ENCODE measurements at places on chromosomes 12 and 14.
A peak's percentile ranks its signal among the peaks of the same experiment; 100 is the strongest.

DNA sequence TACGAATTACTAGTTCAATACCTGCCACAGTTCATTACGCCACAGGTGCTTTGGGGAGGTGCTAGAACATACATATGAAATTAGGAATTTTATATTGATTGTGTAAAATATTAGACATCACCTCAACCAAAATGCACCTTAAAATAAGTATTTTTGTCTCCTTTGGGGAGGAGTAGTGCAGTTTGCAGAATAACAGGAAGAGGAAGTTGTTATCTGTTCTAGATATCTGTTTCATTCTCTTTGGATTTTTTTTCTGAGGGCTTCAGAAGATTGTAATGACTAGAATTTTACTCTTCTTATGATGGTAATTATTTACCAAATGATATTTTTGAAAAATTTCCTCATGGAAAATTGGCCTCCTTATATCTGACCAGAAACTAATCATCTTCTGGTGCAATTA lies 9.9 kb upstream of the GYS2 start:
- DNase-seq = no peak

GRCh38 chr12:1630827-1631591 lies 2.0 kb downstream of the WNT5B start:
- DNase-seq = peak; percentile 86

- DNase-seq = no peak
These were observed 88.7 kb upstream of the DHRS4 start for GRCh38 chr14:23864861-23865260.

GRCh38 chr12:29157486-29157946 lies 8.4 kb downstream of the FAR2 start:
- no peak for DNase-seq

DNA sequence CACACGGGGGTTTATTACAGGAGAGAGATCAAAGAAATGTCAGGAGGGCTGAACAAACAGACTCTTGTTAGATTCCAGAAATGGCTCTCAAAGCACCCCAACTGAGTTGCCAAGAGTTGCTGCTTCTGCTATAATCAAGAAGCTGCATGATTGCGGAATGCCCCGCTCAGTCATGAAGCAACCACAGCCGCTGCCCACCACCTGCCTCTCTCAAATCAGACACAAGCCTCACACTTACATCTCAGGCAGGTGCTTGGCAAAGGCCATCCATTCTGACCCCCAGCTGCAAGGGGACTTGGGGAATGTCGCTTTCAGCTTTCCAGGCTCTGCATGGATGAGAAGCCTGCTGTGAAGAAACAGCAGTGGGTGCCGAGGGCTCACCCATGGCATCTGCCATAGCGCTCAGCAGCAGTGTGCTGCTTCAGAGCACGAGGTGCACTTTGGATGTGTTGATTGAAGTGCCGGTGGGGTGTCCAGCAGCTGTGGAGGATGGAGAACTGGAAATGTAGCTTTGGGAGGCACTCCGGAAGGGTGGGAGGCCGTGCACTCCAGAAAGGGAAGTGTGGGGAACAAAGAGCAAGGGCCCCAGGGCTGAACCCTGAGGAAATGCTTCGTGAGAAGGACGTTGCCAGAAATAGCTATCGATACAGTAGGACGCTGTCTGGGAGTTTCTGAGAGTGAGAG lies 37.7 kb downstream of the LRRC74A start:
- DNase-seq = no peak

GRCh38 chr14:90857866-90858265 lies 41.6 kb upstream of the TTC7B start:
- no peak for DNase-seq

GRCh38 chr12:76080729-76081415 lies 3.6 kb downstream of the NAP1L1 start:
- no peak for DNase-seq

GRCh38 chr14:70721542-70721941 lies 79.8 kb downstream of the TTC9 start:
- DNase-seq = no peak

DNA sequence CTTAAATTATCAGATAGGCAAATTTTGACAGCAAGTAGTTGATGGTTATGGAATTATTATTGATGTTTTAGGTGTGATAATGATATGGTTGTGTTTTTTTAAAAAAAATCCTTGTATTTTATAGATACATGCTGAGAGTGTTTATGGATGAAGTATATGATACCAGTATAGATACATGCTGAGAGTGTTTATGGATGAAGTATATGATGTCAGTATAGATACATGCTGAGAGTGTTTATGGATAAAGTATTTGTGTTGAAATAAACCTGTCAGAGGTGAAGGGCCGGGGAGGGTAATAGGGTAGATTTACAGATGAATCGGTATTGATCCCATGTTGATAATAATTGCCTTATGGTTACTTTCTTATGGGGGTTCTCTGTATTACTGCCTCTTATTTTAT lies 6.0 kb upstream of the RFX4 start:
- no peak for DNase-seq

GRCh38 chr14:69235708-69236107 lies 24.2 kb upstream of the GALNT16 start:
- DNase-seq = no peak

- DNase-seq = no peak
These were observed 133.3 kb downstream of the CHST11 start for GRCh38 chr12:104590022-104590421.

GRCh38 chr12:46675736-46676135 lies 150.1 kb downstream of the SLC38A4 start:
- DNase-seq = no peak

DNA sequence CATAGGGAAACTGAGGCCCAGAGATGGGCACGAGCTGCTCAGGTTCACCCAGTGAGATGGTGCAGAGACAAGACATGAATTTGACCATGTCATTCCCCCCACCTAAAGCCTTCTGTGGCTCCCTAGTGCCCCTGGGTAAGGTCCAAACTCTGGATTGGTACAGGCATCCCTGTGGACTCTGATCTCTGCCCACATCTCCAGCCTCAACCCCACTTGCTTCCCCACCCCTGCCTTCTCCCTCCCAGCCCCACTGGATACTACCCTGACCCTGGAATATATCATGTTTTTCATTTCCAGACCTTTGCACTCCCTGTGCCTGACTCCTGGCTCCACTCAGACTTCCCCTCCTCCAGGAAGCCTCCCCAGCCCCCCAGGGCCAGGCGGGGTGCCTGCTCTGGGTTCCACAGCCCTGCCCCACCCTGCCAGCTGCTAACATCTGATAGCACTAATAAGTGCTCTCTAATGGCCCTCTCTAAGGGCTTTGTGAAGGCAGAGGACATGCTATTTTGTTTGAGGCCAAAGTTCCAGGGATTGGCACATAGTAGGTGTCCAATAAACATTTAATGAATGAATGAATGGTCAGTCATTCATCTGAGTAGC lies 1.1 kb upstream of the SDSL start:
- no peak for DNase-seq

DNA sequence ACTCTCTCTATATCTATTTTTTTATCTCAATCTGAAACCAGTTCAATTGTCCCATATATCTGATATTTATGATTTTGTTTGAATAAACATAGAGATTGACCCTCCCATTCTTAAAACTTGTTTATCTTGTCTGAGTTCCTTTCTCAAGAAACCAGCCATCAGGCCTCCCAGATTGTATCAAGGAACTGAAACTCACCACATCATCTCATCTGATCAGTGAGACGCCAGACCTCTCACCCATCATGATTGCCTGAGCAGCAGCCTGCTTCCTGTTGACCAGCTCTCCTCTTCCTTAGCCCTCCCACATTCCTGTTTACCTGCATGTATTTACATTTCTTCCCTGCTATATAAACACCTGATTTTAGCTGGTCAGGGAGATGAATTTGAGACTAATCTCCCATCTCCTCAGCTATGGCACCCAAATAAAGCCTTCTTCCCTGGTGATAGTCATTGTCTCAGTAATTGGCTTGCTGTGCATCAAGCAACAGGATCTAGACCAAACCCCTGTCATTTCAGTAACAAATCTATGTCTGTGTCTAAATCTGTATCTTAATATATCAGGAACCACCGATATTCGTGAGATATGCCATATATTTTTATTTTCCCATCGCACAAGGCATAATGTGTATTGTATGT lies 323.6 kb downstream of the TMTC2 start:
- no peak for DNase-seq

- DNase-seq = no peak
These were observed at the start of gene LRFN5 for GRCh38 chr14:41606532-41607303. Gene LRFN5, plus strand, starts transcription at chr14:41606876.

GRCh38 chr12:48803675-48804074 lies 14.6 kb upstream of the CACNB3 start:
- DNase-seq = no peak

DNA sequence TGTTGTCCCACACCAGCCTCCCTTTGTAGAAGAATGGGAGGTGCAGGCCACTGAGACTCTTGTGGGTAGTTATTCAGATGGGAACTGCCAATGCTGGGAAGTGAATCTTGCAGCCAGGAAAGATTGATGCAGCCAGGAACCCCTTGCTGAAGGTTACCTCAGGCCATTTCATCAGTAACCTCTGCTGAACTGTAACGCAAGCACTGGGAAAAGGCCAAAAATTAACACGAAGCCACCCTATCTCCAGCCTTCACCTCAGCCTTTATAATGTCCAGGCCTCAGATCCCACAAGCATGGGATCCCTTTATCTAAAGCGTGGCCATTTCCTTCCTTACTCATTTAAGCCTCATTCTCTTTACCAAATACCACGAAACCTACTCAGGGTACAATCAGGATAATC lies 211.1 kb downstream of the SPTSSA start:
- DNase-seq = no peak

- no peak for DNase-seq
These were observed 34.1 kb downstream of the CHST11 start for GRCh38 chr12:104490850-104491249.

- no peak for DNase-seq
These were observed 114.4 kb downstream of the SLC38A1 start for GRCh38 chr12:46154221-46154985.

GRCh38 chr12:94532490-94533422 lies 73.1 kb upstream of the CEP83 start:
- DNase-seq = peak; percentile 89

DNA sequence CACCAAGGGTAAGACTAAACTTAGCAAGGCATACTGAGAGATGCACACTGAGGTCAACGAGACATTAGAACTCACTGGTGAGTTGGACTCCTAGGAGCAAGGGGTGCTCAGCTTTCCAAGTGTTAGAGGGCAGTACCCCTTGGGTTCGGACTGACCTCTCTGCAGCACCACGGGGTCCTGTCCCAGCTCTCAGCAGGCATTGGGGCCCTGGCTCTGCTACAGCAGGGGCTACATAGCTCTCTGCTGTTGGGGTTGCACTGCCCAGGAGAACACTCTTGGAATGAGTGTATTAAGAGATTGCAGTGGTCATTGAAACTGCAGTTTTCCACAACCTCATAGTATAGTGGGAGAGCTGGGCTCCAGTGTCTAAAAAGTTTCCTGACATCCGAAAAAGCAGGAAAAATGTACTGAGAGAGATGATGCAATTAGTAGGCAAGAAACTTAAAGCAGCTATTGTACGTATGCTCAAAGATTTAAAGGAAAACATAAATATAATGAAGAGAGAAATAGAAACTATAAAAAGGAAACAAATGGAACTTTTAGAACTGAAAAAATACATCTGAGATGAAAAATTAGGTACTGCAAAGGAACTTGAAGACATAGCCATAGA lies 132.5 kb upstream of the MAX start:
- DNase-seq = no peak

DNA sequence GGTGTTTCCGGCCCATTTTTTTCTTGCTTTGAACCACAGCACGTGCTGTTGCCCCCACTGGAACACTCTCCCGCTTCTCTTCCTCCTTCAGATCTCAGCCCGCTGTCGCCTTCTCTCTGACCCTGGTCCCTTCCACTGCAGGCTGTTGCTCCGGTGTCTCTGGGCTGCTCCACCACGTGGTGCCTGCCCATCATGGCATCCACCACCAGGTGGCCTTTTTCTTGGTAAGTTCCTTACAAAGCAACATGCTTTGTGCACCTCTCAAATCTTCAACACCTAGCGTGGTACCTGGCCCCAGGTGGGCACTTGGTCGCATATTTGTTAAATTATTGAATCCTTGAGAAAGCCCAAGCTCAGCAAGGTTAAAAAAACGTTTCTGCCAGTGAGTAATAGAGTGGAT lies 19.1 kb downstream of the TUNAR start:
- no peak for DNase-seq

DNA sequence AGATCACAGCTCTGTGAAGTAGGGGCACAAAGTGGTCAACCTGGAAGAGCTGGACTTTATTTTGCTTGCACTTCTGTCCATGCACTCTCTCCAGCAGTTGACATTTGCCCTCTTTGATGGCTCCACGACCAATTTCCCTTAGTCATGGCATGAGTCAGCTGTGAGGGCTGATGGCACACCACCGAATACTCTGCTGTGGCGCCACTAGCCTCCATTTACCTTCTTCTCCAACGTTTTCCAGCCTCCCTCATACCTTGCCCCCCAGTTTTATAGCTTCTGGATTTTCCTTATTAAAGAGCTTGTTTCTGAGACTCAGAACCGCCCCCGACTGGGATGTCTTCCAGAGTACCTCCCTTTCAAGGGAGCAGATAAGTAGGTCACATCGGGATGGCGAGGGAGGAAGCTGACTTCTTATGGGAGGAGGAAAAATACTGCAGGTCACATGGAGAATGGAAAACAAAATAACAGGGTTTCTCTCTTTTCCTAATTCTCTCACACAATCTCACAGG lies 17.6 kb downstream of the NINJ2 start:
- DNase-seq = no peak
